Tibial artery (tissue), 4 donors: ENCODE measurements at places on chromosomes 1 and 21.

- DNase-seq, result no peak
Observed at GRCh38 chr1:173295995-173296394, 88.9 kb upstream of the TNFSF4 start.

GRCh38 chr1:45685308-45686014 lies 872 bp downstream of the GPBP1L1 start:
- no peak for DNase-seq

- no peak for DNase-seq
Observed at GRCh38 chr1:101237229-101237837, 514 bp downstream of the S1PR1 start.

- DNase-seq, result no peak
Observed at GRCh38 chr1:147287133-147287865, 44.8 kb downstream of the CHD1L start.

DNA sequence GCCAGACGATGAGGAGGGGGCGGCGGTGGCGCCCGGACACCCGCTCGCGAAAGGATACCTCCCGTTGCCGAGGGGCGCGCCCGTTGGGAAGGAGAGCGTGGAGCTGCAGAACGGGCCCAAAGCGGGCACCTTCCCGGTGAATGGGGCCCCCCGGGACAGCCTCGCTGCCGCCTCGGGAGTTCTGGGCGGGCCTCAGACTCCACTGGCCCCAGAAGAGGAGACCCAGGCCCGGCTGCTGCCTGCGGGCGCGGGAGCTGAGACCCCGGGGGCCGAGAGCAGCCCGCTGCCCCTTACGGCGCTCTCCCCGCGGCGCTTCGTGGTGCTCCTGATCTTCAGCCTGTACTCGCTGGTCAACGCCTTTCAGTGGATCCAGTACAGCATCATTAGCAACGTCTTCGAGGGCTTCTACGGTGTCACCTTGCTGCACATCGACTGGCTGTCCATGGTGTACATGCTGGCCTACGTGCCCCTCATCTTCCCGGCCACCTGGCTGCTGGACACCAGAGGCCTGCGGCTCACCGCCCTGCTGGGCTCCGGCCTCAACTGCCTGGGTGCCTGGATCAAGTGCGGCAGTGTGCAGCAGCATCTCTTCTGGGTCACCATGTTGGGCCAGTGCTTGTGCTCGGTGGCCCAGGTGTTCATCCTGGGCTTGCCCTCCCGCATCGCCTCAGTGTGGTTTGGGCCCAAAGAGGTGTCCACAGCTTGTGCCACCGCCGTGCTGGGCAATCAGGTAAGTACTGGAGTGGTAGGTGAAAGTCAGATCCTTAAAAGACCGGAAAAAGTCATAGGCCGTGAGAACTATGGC lies 588 bp downstream of the FLVCR1 start:
- DNase-seq, result no peak

GRCh38 chr1:205048382-205048781 lies 5.4 kb downstream of the CNTN2 start:
- DNase-seq, result no peak

DNA sequence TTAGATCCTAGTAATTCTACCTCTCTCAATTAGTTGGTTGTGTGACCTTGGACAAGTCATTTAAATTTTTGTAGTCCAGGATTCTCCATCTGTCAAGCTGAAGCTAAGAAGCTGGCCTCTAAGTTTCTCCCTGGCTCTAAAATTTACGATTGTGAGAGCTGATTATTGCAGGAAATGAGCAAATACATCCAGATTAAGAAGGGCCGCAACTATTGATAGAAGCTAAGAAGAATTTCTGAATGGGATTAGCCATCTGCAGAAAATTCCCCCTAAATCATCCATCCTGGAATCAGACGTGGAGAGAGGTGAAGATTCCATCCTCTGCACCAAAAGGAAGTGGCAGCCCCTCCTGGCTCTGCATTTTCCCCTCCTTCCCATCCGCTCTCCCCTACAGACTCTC lies 55.0 kb downstream of the HIVEP3 start:
- no peak for DNase-seq

DNA sequence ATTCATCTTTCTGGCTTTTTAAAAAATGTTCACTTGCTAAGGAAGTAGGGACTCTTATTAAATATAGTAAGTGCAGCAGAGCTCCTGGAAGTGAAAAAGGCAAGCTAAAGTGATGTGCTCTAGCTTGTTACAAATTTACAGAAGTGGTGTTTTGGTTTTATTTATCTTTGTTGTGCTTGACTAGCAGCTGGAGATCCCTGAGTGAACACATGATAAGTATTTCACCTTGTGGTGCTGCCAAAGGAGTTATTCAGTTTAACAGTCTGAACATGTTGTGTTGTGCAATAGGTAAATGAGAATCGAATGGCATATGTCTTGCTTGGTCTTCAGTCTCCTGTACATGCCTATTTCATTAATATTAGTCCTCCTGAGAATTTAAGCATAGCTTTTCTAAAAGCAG lies 315.7 kb downstream of the TPR start:
- no peak for DNase-seq

GRCh38 chr21:25960402-25960801 lies 210.2 kb downstream of the APP start:
- DNase-seq, result no peak

DNA sequence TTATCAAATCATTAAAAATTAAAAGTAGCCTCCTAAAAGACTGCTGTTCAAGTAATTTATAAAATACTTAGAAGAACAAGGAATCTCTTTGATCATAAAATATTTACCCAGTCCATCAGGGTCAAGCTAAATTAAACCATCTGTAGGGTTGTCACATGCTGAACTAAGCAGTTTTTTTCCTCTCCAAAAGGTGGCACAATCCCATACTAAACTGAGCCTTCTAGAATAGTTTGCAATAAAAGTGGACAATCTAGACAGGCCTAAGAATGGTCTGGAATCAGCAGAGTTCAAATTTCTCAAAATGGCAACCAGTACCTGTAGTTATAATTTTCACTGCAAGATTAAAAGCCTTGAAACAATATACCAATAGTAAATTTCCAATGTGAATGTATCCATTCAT lies 194.8 kb downstream of the EIF4G3 start:
- no peak for DNase-seq

- no peak for DNase-seq
Observed at GRCh38 chr1:35544976-35545375, 12.2 kb downstream of the KIAA0319L start.

DNA sequence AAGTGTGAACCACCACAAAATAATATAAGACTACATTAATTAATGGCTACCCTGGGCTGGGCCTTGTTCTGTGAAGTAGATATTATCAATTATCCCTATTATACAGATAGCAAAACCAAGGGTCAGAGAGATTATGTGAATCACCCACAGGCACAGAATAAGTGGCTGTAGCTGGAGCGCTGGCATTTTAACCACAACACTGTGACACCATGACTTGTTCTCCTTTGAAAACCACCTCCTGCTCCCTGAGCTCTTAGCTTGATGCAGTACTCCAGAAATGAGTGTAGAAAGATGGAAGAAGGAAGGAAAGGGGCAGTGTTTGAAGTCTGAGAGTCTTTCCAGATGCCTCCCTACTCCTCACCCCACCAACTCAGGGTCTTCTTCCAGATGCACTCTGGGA lies 29.5 kb upstream of the JUN start:
- DNase-seq, result no peak

DNA sequence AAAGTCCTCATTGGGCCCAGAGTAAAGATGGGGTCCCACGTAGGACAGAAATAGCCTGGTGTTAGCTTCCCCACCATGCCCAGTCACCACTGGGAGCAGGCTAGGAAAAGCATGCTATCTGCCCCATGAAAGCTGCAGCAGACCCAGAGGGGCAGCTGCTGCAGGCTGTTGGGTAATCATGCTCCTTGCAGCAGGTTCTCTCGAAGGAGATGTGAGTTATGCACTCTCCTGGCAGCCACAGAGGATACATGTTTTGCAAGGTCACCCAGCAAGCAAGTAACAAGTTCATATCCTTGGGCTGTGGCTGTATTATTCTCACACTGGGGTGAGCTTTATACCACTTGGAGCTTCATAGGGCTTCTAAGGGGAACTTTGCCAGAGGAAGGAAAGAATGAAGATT lies 9.1 kb upstream of the HEYL start:
- no peak for DNase-seq

DNA sequence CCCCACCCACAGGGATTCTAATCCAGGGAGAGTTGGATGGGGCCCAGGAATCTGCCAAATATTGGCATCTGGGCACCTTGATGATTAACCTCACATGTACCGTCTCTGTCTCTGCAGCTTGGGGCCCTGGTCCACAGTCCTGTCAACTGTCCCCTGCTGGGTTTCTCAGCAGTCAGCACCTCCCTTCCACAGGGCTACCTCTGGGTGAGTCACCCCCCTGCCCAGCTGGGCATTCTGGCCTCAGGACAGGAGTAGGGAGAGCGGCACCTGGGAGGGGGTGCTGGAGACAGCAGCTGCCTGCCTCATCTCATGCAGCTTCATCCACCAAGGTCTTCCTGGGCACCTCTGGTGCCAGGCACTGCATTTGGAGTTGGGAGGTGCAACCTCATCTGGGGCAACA lies 100.6 kb upstream of the ACTL8 start:
- DNase-seq, result no peak

DNA sequence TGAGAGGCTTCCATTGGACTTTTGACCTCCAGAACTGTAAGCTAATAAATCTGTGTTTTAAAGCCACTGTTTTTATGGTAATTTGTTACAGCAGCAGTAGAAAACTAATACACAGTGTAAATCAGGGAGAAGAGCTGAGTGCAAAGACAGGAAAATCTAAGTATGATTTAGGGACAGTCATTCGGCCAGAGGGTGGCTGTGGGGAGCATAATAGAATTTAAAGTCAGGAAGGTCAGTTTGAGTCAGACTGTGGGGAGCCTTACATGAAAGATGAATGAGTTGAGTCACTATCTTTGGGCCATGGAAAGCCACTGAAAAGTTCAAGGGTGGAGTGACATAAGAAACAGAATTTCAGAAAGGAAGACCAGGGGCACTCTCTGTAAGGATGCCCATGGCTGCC lies 52.4 kb upstream of the SSX2IP start:
- DNase-seq, result no peak

DNA sequence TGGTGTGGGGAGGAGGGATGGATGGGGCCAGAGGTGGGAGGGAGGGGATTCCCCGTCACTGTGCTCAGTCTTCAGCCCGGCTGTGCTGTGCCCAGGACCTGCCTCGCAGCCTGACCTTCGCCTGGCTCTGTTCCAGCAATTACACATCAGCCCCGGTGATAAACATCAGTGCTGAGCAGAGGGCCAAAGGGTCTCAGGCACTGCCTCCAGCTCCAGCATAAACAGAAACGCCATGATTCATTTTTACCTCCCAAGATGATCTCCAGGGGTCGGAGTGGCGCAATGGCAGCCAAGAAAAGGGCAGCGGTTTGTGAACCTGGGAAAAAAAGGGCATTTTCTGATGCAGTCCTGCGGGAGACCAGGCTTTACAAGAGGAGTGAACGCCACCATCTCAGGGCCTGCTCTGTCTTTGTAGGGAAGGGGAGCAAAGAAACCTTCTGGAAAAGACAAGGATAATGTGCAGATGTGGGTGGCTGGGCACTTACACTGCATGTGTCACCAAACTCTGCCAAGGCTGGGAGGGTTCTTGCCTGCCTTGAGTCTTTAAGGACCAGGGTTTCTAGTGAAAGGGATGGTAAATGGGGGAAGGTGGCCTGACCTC lies 28.1 kb downstream of the SHISA4 start:
- peak; percentile 97 for DNase-seq

GRCh38 chr21:32423320-32424190 lies 11.0 kb downstream of the EVA1C start:
- DNase-seq, result no peak

GRCh38 chr1:36400825-36401601 lies 3.3 kb upstream of the LSM10 start:
- peak; percentile 82 for DNase-seq

DNA sequence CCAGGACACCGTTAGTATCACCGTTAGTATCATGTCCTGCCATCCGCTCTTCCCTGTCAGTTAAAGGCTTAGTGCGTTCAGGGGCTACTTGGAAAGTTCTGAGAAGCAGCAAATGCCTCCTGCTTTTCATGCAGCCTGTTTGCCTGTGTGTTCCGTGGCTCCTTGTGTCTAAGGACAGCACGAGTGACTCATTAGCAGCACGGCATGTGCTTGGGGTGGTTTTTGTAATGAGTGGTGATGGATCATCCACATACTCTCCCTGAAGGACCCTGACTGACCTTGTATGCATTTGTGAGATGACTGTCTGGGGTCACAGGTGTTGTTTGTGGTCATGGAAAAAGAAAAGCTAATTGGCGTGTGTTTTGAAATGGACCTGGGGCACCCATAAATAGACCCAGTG lies 221.9 kb downstream of the PBX1 start:
- DNase-seq, result peak; percentile 65

DNA sequence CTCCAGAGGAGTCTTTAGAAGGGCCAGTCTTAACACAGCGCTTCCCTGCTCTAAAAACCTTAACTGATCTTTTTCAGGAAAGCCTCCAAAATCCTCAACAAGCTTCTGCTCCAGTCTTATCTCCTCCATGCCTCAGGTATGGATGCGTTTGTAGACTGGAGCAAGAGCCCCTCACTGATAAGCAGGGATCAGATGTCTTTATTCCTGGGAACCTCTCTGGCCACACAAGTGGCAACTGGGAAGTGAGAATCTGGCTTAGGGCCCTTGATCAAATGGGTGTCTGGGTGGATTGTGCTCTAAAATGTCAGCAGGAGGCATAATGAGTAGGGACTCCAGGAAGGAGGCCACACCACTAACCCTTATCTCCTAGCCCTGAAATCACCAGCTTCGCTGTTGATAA lies 1.4 kb downstream of the ZBTB8A start:
- DNase-seq, result peak; percentile 1

GRCh38 chr1:222709700-222710153 lies 2.6 kb downstream of the AIDA start:
- DNase-seq, result no peak

- no peak for DNase-seq
Observed at GRCh38 chr1:147534386-147534785, 6.9 kb upstream of the BCL9 start.

DNA sequence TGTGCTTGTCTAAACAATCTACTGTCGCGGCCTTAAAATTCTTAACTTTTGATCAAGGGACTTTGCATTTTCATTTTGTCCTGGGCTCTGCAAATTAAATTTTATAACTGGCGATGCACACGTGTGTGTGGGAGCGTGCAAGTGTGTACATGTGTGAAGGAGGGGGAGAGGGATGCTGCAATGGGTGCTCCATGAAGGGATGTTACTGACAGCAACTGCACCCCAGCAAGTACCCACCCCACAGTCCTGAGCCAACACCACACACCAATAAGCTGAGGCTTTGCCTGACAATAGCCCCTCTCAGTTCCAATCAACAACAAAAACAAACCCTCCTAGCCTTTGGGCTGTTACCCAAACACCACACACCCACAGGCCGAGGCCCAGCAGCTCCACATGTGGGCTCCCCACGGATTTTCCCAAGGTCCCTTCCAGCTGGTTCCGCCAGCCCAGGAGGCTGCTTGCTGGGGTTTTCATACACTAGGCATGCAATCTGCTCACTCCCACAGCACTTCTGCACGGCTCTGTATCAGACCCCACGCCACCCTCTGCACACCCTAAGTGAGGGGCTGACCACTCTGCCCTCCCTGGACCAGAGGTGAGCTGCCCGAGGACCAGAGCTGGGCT lies 32.8 kb upstream of the IFFO2 start:
- DNase-seq, result peak; percentile 34

GRCh38 chr1:24735509-24736375 lies 9.5 kb upstream of the CLIC4 start:
- no peak for DNase-seq

- DNase-seq, result no peak
Observed at GRCh38 chr1:157189096-157189495, 50.9 kb upstream of the ETV3 start.
